ENCODE measurements at places on chromosomes 7 and 10. TPM values are rescaled to one million over a fixed set of nuclear protein-coding genes. Genes with fewer than 3 reads are reported as not detected.

LDB3 gene
- total RNA-seq, result under 0.01 TPM

CASP2 gene
- total RNA-seq, result 8.5 TPM

ASZ1 gene
- not detected for total RNA-seq

MRLN gene
- not detected for total RNA-seq

MBLAC1 gene
- 2.5 TPM for total RNA-seq

MMRN2 gene
- total RNA-seq, result 2.1 TPM

MYO3A gene
- total RNA-seq, result not detected

- no peak overlapping the region for H3K4me3 ChIP-seq
- no peaks in the 10 kb centered on the region for H3K4me1 ChIP-seq
- DNase-seq, result no peak
- no peak overlapping the region for H3K27ac ChIP-seq
- no peaks in the 10 kb centered on the region for H3K27me3 ChIP-seq
These were observed 798.3 kb downstream of the NXPH1 start for GRCh38 chr7:9231630-9232121.

GRCh38 chr10:100730725-100731406, 14.5 kb upstream of the PAX2 start:
- H3K36me3 ChIP-seq, result no peaks in the 10 kb centered on the region
- no peak overlapping the region for H3K27ac ChIP-seq
- peak; percentile 18 for DNase-seq
- peaks cover 73% of the 10 kb centered on the region for H3K27me3 ChIP-seq
- no peaks in the 10 kb centered on the region for H3K4me1 ChIP-seq

DNA sequence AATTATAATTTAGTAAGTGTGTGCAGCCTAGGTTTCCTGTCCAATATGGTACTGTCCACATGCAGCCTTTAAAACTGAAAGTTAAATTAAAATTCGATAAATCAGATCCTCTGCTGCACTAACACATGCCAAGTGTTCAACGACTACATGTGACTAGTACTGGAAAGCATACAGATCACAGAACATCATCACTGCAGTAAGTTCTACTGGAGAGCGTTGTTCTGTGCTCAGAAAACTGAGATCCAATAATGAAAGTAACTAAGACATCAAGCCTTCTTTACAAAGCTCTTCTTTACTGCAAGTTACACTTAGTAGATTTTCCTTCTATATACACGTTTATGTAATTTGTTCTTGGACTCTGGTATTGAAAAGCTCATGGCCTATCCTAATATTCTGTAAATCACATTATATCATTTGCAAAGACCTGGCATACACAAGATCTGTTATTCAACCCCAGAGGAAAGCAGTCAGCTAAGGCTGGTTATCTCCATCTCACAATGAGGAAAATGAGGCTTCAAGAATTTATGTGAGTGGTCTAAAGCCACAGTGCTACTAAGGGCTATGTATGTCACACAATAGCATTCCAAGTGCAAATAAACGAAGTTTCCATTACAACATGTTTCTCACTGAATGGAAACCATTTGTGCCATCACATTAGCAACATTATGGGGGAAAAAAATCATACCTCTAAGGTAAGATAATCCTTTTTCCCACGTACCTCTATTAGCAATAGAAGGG, 77.6 kb downstream of the VPS41 start:
- no peak overlapping the region for H3K27ac ChIP-seq
- no peak overlapping the region for H3K4me3 ChIP-seq
- no peaks in the 10 kb centered on the region for H3K4me1 ChIP-seq
- H3K27me3 ChIP-seq, result no peaks in the 10 kb centered on the region
- no peaks in the 10 kb centered on the region for H3K36me3 ChIP-seq

DNA sequence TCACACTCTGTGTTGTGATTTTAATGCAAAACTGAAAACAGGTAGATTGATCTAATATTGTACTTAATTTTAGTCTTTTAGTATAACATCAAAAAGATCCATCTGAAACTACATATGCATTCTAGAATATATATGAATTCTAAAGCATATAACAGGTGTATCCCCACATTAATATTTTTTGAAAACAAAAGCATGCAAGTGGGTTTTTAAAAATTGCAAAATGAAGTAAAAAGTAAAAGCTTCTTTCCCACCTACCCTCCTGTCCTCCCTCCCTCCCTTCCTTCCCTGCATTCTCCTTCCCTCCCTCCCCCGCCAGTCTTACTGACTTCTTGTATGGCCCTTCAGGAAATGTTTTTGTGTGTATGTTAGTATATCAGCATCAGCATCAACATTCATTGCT, 14.6 kb upstream of the STMP1 start:
- no peak overlapping the region for H3K27ac ChIP-seq
- no peak overlapping the region for H3K4me3 ChIP-seq
- no peaks in the 10 kb centered on the region for H3K4me1 ChIP-seq
- no peaks in the 10 kb centered on the region for H3K27me3 ChIP-seq

DNA sequence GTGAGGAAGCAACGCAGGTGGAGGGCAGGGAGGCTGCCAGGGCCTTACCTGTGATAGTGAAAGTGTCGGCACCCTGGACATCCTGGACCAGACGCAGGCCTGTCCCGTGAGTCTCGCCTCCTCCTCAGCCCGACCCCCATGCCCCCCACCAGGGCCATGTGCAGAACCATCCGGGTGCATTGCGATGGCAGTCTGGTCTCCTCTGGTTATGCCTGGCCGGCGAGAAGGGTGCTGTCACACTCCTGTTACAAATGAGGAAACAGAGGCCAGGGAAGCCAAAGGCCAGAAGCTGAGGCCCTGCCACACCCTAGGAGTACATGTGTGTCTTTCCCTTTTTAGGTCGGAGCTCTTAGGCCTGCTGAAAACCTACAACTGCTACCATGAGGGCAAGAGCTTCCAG, 7.2 kb downstream of the DEPP1 start:
- H3K27me3 ChIP-seq, result no peaks in the 10 kb centered on the region
- H3K4me3 ChIP-seq, result no peak overlapping the region
- DNase-seq, result no peak
- H3K4me1 ChIP-seq, result peaks cover 4% of the 10 kb centered on the region
- no peak overlapping the region for H3K27ac ChIP-seq

- H3K36me3 ChIP-seq, result no peaks in the 10 kb centered on the region
- H3K27ac ChIP-seq, result no peak overlapping the region
These were observed 157.1 kb downstream of the PIP4K2A start for GRCh38 chr10:22557321-22557720.

DNA sequence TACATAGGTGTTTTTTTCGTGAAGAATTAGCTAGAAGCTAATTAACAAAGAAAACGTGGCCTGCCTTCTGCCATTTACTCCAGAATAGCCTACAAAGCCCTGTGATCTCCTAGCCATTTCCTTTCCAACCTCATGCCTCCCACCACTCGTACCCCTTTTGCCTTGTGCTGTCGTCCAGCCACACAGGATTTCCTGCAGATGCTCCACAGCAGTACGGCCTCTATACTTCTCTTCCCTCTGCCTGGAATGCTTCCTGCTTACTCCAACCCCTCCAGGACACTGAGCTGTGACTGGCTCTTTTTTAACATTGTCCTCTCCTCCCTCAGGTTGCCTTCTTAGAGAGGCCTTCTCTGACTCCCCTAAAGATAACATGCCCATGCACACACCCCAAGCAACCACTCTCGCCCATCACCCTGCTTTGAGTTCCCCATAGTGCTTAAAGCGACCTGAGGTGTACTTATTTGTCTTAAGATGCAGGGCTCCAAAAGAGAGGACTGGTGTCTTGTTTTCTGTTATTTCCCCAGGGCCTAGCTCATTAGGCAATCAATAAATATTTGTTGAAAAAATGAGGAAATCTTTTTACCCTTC, 32.7 kb downstream of the STK17A start:
- no peak overlapping the region for H3K27ac ChIP-seq
- no peak overlapping the region for H3K4me3 ChIP-seq
- H3K36me3 ChIP-seq, result peaks cover 12% of the 10 kb centered on the region
- DNase-seq, result no peak
- H3K4me1 ChIP-seq, result peaks cover 14% of the 10 kb centered on the region
- H3K27me3 ChIP-seq, result no peaks in the 10 kb centered on the region

- peak; percentile 64 for DNase-seq
- H3K4me3 ChIP-seq, result peak overlapping the region; percentile 99
- H3K27me3 ChIP-seq, result no peaks in the 10 kb centered on the region
- no peaks in the 10 kb centered on the region for H3K36me3 ChIP-seq
These were observed 704 bp downstream of the TNKS2 start for GRCh38 chr10:91798649-91799611.

GRCh38 chr10:96493871-96494525, 19.7 kb downstream of the TLL2 start:
- no peak overlapping the region for H3K4me3 ChIP-seq
- H3K36me3 ChIP-seq, result no peaks in the 10 kb centered on the region
- H3K27ac ChIP-seq, result no peak overlapping the region
- no peaks in the 10 kb centered on the region for H3K4me1 ChIP-seq

- peaks cover 2% of the 10 kb centered on the region for H3K4me1 ChIP-seq
- no peak overlapping the region for H3K27ac ChIP-seq
- no peak overlapping the region for H3K4me3 ChIP-seq
- no peak for DNase-seq
- H3K36me3 ChIP-seq, result no peaks in the 10 kb centered on the region
These were observed 255.5 kb upstream of the SMIM30 start for GRCh38 chr7:113373863-113374262.

GRCh38 chr10:24465891-24466818, 257.2 kb downstream of the KIAA1217 start:
- no peaks in the 10 kb centered on the region for H3K27me3 ChIP-seq
- DNase-seq, result peak; percentile 98
- peaks cover 10% of the 10 kb centered on the region for H3K4me1 ChIP-seq
- peak overlapping the region; percentile 85 for H3K27ac ChIP-seq
- H3K36me3 ChIP-seq, result no peaks in the 10 kb centered on the region

DNA sequence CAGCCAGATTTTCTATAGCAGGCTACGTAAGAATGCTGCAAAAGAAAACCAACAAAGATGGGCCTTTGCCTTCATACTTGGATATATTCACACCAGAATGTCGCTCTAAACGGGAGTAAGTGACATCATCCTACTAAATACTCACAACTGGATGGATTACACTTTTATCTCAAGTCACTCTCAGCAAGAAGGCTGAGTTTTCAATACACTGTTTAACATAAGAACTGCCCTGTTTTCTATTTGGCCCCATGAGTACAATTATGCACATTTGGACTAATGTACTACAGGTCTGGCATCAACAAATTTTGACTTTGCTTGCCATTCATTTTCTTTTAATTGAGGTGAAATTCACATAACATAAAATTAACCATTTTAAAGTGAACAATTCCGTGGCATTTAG, 8.2 kb downstream of the SLC35B4 start:
- H3K36me3 ChIP-seq, result peaks cover 4% of the 10 kb centered on the region
- no peak for DNase-seq
- no peaks in the 10 kb centered on the region for H3K27me3 ChIP-seq
- H3K4me3 ChIP-seq, result no peak overlapping the region

DNA sequence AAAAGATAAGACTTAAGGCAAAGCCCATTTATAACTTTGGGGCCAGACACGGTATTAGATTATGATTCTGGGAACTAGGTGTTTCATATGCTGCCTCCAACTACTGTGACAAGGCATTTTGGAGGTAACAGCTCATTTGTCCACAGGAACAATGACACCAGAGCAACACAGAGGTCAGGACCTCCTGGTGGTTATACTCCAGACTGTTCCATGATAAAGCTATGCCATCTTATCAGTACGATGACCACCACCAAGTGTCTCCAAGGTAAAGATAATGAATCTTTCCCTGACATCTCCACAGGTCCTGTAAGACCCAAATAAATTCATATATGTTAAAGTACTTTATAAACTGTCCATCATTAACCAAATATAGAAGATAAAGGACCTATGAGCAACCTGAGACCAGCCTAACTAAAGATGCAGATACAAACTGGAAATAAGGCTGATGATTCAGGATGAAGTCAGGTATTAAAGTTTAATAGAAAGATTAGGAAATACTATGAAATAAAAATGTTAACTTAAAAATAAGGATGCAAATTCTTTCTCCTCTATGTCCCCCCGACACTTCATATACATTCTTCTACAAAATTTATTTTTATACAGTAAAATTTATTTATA, 26.2 kb downstream of the CUL2 start:
- no peaks in the 10 kb centered on the region for H3K27me3 ChIP-seq
- H3K4me3 ChIP-seq, result no peak overlapping the region
- peaks cover under 1% of the 10 kb centered on the region for H3K36me3 ChIP-seq
- H3K4me1 ChIP-seq, result no peaks in the 10 kb centered on the region

DNA sequence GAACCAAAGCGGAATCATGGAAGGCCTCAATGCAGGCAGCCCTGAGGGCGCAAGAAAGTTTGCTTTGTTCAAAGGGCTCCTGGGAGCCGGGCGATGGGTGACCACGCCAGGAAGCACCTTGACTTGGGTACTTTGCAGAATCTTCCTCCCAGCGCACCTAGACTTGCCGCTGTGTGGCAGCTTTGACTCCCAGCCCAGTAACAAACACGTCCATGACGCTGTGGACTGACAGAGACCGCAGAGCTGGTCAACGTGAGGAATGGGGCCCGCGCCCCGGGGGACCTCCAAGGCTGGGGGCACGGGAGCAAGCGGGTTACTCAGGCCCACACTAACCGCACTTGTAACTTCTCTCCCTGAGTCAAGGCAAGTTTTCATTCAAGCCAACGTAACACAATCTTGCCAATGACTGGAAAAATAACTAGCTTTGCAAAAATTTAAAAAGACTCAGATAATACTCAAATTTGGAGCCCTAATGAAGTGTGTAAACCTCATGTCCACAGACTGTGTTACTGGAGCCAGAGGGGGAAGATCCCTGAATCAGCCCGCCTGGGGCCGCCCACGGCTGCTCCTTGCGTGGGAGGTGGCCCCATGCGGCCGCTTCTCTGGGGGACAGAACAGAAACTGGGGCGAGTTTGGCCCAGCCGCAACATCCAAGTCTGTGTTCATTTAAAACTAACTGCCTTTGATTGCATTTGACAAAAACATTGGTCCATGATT, 130.8 kb downstream of the DNAJB6 start:
- no peak overlapping the region for H3K4me3 ChIP-seq
- no peak for DNase-seq
- H3K27ac ChIP-seq, result no peak overlapping the region
- no peaks in the 10 kb centered on the region for H3K4me1 ChIP-seq
